ENCODE measurements at places on chromosomes 1 and 21.

GRCh38 chr21:44462086-44462833 lies 7.0 kb downstream of the LRRC3 start:
- DNase-seq = no peak

DNA sequence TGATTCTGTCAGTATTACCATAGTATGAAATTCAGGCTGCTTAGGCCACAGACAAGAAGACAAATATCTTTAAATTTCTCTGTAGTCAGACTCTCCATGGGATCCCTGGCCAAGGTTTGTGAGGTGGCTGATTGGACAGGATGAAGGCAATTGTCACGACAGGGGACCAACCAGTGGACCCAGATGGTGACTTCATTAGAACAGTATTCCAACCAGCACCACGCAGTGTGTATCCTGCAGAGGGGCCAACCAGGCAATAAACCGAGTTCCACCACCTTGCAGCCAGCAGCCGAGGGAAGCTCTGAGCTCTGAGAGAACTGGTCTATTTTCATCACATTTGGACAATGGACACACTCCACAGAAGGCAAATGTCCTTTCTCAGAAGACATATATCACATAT lies 16.1 kb downstream of the DSCAM start:
- no peak for DNase-seq

- no peak for DNase-seq
Observed at GRCh38 chr1:19360432-19360831, 48.3 kb downstream of the SLC66A1 start.

- no peak for DNase-seq
Observed at GRCh38 chr1:115685029-115685705, 43.4 kb downstream of the VANGL1 start.

DNA sequence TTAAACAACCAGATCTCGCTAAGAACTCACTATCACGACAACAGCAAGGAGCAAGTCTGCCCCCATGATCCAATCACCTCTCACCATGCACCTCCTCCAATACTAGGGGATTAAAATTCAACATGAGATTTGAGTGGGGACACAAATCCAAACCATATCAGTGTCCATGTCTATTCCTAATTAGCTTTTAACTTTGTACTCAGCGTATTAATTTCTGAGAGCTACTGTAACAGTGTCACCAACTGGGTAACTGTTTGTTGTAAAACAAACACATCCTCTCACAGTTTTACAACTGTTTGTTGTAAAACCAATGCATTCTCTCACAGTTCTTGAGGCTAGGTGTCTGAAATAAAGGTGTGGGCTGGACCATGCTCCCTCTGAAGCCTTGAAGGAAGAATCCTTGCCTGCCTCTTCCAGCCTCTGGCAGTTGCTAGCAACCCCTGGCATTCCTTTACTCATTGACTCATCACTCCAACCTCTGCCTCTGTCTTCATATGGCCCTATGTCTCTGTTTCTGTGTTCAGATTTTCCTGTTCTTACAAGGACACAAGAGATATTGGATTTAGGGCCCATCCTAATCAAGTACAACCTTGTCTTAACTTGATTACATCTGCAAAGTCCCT lies 121.2 kb downstream of the LTN1 start:
- no peak for DNase-seq

DNA sequence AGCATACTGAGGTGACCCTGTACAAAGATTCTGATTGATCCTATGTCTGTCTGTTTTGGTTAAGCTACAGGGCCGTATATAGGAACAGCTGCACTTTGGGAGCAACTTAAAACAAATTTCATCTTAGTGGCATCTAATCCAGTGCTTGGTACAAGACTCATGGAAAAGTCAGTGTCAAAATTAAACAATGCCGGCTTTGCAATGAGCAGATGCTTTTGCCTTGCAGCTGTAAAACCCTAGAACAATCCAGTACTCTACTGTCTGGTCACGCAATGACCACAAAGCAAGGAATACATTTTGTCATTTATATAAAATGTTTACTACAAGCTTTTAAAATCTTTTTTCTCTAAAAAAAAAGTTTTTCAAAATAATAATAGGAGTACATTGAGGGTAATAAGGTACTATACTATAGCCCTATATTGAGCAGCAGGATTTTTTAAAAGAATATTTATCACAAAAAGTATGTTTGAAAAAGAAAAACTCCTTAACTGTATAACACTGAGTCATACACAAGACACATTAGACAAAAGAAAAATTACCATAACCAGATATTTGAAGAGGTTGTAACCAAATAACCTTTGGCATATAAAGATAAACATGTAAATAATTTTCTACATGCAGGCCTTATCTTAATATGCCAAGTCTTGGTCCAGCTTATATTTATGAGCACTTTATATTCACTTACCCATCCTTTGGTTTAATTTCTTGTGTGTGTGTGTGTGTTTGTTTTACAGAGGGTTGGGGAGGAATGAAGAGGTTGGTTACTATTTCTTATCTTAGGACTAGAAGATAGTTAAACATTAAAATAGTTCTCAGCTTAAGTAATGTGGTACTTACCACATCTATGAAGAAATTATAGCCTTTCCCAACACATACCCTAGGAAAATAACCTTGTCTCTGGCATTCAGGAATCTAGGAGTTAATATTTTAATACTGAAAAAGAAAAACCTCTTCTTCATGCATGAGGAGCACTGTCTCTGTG lies 262.3 kb downstream of the FAF1 start:
- DNase-seq = no peak

- no peak for DNase-seq
Observed at GRCh38 chr1:23224739-23225648, 7.7 kb upstream of the HTR1D start.

GRCh38 chr1:52592637-52593323 lies 9.4 kb upstream of the GPX7 start:
- DNase-seq = no peak

DNA sequence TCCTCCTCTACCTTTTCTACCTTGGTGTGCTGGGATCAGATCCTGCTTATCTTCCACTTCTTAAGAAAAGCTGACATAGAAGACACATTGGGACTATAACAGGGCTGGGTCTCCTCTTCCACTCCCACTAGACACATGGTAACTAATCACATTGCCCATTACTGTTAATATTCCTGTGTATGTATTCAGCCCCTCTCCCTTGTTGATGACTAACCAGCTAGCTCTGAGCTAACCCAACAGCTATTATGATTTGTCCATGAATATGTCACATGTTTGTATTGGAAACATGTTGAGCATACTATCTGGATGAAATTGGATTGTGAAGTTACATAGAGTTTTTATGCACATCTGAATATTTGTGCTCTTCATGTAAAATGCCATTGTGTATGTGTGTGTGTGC lies 52.9 kb downstream of the MPZL1 start:
- DNase-seq = no peak

DNA sequence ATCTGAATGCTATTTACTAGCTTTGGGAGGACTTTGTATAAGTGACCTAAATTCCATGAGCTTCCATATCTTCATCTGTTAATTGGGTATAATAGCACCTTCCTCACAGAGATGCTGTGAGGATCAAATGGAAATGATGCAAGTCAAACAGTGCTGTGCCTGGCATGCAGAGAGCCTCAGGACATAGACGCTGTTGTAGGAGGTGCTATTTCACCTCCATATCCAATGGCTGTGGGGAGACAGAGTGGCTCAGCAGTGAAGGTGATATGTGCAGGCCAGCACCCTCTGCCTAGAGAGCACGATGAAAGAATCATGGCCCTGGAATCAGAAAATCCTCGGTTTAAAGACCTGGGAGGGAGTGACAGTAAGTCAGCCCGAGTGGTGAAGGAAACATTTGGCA lies 16.0 kb upstream of the C1orf21 start:
- DNase-seq = no peak

DNA sequence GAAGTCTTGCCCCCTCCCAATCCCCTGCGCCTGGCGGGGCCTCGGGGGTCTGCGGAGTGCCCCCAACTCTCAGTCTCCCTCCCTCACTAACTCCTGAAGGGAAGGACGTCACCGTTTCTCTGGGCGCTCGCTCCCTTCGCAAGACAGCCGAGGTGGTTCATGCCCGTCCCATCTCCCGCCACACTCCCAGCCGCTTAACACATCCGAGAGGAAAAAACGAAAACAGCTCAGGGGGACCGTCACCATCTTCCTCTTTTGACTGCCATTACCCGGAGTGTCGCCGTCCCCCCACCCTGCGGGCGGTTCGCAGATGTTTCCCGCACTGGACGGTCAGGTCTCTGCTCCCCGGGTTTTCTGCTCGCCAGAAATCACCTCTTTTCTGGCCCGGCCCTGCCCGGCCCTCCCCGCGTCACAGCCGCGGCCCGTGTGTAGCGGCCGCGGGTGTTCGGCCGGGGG lies 532 bp downstream of the ERO1B start:
- peak; percentile 70 for DNase-seq

- DNase-seq = no peak
Observed at GRCh38 chr1:28323720-28324119, 5.1 kb upstream of the MED18 start.

DNA sequence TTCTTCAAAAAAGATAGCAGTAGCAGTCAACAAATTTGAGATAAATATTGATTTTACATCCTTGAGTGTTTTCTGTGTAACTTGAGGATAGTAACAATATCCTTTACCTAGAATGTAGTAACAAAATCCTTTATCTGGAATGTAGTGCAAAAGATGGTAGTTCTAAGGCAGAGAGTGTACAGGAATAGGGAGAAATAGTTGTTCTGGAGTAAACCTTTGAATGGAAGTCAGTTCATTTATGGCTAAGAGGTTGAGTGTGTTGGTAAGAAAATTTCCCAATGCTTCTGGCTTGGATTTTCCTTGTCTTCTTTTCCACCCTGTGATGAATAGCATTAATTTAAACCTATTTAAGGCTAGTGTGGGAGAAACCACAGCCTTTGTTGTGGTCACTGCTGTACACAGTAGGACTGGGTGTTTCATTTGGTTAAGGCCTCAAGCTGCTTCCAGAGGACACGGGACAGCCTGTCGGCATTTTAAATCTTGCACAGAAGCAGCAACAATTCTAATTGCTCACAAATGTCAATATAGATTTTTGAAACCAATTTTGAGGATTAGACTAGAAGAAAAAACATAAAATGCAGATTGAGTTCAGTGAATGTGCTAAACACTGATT lies 11.3 kb downstream of the NFIA start:
- DNase-seq = no peak

DNA sequence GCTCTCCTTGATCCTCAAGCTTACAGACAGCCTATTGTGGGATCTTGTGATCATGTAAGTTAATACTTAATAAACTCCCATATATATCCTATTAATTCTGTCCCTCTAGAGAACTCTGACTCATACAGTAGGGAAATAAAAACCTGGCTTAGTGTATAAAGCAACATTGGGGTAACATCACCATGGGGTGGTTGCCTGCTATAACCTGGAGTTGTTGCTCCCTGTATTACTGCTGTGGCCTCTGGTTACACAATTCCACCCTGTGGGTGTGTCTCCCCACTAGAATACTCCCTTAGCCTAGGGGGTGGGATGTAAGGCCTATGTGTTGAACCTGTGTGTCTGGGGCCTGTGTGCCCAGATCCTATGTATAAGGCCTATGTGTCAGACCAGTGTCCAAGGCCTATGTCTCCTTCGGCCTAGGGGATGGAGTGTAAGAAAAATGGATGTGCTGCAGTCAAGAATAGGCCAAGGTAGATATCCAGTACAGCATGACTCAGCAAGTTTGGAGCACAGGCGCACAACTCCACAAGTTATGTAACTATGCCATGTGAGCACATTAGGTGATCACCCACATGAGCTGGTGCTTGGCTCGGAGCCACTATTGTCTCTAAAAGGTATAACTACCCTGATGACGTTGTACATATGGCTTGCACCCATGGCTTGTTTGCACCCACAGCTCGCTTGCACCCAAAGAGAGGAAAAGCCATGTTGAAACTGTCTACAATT lies 96.8 kb upstream of the C1orf21 start:
- DNase-seq = no peak

DNA sequence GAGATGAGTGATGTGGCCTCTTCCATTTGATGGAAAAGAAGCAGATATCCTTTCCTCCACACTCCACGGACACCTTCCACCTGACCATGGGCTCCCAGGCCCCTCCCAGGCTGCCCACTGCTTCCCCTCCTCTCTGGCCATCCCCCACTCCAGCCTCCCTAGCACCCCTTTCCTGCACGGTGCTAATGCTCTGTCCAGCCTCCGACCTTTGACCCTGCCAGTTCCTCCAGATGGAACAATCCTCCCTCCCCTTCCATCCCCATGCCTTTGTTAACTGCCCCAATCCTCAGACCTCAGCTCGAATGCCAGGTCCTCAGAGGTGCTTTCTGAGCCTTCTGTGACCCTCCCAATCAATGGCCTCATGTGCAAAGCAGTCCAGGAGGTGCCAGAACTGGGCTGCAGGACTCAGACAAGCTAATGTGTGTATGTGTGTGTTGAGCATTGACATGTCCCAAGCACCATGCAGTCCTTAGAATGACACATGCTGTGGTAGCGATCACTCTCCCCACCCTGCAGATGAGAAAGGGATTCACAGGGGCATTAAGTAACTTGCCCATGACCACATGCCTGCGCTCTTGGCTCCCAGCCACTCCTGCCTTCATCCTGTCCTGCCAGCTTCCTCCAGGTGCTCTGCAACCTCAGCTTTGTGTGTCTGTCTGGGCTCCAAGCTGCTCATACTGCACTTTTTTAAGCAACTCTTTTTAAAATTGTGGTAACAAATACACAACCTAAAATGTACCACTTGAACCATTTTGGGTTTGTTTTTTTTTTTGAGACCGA lies 63.5 kb upstream of the EDN2 start:
- DNase-seq = no peak

DNA sequence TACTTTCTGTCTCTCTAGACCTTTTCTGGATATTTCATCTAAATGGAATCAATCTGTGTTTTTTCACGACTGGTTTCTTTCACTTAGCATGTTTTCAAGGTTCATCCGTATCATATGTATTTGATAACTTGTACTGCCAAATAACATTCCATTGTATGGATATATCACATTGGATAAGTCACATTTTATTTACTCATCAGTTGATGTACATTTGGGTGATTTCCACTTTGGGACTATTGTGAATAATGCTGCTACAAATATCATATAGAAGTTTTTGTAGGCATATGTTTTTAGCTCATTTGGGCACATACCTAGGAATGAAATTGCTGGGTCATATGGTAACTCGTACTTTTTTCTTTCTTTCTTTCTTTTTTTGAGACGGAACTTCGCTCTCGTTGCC lies 6.7 kb downstream of the HMGN2 start:
- no peak for DNase-seq

All from natural killer cell treated with Interleukin-12 subunit alpha and Interleukin-12 subunit beta and Interleukin-15 and Interleukin-18, amount 100 ng/mL, for 72 hours (primary cell).